ENCODE measurements at places on chromosomes 7 and 10. TPM values are rescaled to one million over a fixed set of nuclear protein-coding genes. Genes with fewer than 3 reads are reported as not detected.

- DNase-seq, result no peak
Measured at GRCh38 chr10:131670341-131670740, 230.5 kb upstream of the PPP2R2D start.

Gene PSTK
- 5.6 TPM for total RNA-seq

Gene PPP1R17
- not detected for total RNA-seq

- no peak for DNase-seq
Measured at GRCh38 chr7:108449521-108449920, 6.7 kb downstream of the NRCAM start.

Gene SEMA3D
- total RNA-seq, result under 0.01 TPM

- DNase-seq, result no peak
Measured at GRCh38 chr7:105600720-105601550, 19.6 kb upstream of the EFCAB10 start.

DNA sequence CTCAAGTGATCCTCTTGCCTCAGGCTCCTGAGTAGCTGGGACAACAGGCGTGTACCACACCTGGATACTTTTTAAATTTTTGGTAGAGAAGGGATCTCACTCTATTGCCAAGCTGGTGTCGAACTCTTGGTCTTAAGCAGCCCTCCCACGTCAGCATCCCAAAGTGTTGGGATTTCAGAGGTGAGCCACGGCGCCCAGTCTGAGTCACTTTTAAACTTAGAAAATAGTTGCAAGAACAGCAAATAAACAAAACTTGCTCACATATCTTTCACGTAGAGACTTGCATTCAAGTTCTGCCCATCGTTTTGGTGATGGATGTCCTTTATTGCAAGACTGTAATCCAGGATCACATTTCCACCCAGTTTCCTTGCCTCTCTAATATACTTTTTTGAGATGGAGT lies 16.6 kb downstream of the GTF2I start:
- DNase-seq, result no peak

Gene CLDN4
- 0.19 TPM for total RNA-seq

Gene GIMAP2
- total RNA-seq, result 3.4 TPM

GRCh38 chr7:87223666-87224065 lies 4.1 kb upstream of the TMEM243 start:
- no peak for DNase-seq

Gene CDC14C
- total RNA-seq, result 0.32 TPM

All from LHCN-M2 (cell line).